ENCODE measurements at places on chromosomes 7 and 10.

DNA sequence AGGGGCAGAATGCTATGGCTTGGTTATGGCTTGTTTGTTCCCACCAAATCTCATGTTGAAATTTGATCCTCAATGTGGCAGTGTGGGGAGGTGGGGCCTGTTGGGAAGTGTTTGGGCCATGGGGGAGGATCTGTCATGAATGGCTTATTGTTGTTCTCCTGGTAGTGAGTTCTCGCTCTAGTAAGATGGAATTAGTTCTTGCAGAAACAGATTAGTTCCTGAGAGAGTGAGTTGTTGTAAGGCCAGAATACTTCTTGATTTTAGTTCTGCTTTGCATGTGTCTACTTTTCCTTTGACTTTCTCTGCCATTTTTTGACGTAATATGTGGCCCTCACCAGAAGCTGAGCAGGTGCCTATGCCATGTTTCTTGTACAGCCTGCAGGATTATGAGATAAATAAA lies 188.2 kb downstream of the KIF20B start:
- DNase-seq: no peak

- no peak for DNase-seq
Observed at GRCh38 chr7:40611095-40611871, 476.5 kb downstream of the SUGCT start.

- no peak for DNase-seq
Observed at GRCh38 chr7:158030071-158030470, 557.6 kb downstream of the PTPRN2 start.

DNA sequence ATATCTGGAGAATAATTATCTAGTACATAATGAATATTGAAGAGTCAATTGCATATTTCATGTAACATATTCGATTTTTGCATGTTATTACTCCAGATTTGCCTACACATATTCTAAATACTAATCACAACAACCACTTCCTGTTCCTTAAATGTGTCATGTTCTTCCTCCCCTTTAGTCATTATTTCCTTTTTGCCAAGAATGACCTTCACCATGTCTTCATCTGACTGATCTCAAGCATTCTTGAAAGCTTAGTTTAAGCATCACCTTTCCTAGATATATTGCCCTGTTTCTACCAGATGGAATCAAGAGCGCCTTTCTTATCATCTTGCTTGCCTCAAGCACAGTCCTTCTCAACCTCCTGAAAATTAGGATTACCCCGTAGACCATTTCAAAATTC lies 23.5 kb upstream of the MEOX2 start:
- no peak for DNase-seq

GRCh38 chr7:156816943-156817572 lies 75.9 kb downstream of the LMBR1 start:
- no peak for DNase-seq

DNA sequence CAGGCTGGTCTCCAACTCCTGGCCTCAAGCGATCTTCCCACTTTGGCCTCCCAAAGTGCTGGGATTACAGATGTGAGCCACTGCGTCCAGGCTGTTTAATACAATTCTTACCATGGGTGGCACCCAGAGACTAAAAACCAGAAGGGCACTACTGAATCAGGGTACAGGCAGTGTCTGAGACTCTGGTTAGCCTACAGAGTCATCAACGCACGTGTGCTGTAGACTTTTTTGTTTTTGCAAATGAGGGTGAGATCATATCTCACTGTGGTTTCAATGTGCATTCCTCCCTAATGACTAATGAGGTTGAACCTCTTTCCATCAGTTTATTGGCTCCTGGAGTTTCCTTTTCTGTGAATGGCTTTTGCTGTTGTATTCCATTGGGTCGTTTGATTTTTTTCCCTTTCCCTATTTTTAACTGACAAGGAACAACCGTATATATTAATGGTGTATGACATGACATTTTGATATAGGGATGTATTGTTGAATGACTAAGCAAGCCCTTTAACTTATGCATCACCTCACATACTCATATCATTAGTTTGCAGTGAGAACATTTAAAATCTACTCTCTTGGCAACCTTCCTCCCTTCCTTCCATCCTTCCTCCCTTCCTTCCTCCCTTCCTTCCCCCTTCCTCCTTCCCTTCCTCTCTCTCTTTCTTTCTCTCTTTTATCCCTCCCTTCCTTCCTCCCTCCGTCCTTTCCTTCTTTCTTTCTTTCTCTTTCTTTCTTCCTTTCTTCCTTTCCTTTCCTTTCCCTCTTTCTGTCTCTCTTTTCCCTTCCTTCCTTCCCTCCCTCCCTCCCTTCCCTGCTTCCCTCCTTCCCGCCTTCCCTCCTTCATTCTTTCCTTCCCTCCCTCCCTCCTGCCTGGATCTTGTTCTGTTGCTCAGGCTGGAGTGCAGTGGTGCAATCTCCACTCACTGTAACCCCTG lies 9.3 kb upstream of the TMEM270 start:
- no peak for DNase-seq

DNA sequence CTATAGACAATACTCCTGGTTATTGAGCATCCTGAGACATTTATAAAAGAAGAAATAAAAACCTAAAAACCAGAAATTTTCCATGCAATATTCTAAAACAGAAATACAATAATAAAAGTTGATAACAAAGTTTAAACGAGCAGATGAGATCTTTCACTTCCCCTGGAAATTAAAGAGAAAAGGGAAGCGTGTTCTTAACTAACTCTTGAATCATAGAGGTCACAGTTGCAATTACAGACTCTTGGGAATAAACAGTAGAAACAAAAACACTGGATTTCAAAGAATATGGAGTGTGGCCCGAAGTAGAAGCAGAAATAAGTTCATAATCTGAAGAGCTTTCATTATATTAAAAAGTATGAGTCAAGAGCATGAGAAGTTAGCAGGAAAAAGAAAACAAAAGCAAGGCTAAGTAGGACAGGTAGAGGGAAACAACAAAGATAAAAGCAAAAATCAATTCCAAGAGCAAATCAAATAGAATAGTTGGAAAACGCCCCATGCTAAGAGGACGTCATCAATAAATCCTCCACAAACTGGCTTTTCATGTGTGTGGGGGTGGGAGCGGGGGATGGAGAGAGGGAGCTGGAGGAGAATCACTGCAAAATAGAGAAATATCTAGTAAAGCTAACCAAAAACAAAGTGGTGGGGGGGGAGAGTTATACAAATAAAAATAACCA lies 55.2 kb upstream of the C10orf71 start:
- no peak for DNase-seq

GRCh38 chr10:131638049-131638879 lies 262.5 kb upstream of the PPP2R2D start:
- DNase-seq: no peak
